ENCODE measurements at places on chromosomes 2 and 18.

GRCh38 chr2:174635015-174635593, 37.5 kb upstream of the WIPF1 start:
- DNase-seq: peak; percentile 26

DNA sequence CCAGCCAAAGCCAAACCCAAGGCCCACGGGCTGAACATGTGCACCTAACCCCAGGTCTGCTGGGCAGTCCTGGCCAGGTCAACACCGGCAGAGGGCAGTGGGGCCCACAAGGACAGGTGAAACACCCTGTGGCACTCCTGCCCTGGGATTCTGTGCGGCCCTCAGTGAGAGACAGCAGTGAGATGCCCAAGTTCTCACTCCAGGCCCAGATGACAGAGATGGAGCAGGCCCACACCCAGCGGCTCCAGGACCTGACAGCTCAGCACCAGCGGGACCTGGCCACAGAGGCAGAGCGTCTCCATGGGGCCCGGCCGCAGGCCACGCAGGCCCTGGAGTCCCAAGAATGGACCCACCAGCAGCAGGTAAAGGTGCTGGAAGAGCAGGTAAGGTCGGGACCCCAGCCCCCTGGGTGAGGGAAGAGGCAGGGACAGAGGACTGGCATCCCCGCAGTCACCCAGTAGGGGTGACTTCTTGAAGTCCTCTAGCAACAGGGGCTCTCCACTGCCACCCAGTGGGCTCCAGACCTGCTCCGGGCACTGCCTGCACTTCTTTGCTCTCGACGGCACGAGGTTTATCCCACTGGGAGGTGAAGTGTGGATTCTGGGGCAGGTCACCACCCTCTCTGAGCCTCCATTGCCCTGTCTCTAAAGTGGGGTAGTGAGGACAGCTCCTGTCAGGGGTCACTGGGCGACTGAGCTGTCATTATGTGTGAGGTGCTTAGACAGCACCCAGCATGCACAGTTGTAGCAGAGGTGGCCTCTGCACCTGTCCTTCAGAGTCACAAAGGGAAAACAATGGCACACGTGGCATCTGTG, 8.8 kb upstream of the SNED1 start:
- no peak for DNase-seq

GRCh38 chr2:236541008-236541562, 28.5 kb upstream of the ACKR3 start:
- DNase-seq: no peak

- DNase-seq: no peak
Observed at GRCh38 chr2:71811726-71812125, 335.9 kb downstream of the CYP26B1 start.

DNA sequence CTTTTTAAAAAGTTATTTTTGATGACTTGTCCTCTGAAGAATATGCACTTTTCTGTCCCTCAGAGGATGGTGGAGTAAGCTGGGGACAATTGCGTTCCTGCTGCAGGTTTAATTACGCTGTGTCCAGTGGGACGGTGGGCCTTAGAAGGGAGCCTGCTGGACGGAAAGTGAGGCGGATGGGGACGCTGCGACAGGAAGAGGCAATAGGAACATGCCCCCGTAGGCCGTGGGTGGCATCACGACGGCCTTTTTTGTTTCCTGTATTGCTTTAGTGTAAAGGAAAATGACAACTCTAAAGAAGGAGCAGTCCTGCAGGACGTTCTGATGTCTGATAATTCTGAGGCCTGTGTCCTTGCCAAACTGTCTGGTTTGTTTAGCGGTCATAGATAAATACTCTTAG, 121.6 kb downstream of the NFATC1 start:
- DNase-seq: peak; percentile 33

GRCh38 chr2:195532628-195533271, 124.3 kb upstream of the SLC39A10 start:
- no peak for DNase-seq

DNA sequence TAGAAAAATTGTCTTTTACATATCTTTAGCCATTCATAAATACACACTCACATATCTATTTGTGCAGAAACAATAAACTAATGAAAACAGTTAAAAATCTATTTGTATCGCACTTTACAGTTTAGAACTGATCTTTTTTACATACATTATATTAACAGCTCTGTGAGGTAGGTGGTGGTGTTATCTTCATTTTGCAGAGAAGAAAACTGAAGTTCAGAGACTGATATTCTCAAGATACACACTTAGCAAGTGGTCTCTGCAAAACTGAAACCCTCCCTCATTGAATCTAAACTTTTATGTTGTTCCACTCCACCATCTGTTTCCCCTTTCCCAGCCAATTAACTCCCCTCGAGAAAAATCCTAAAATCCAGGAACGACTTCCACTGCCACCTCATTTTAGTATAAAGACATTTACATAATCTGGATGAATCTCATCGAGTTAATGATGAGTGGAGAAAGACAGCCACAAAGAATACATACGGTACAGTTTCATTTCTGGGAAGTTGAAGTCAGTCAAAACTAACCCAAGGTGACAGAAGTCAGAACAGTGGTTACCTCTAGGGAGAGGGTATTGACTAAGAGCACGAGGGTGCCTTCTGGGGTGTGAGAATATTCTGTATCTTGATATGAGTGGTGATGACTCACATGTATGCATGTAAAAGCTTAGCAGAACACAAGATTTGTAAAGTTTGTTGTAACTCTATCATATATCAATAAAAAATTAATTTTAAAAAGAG, 524.2 kb upstream of the TCF4 start:
- DNase-seq: no peak

DNA sequence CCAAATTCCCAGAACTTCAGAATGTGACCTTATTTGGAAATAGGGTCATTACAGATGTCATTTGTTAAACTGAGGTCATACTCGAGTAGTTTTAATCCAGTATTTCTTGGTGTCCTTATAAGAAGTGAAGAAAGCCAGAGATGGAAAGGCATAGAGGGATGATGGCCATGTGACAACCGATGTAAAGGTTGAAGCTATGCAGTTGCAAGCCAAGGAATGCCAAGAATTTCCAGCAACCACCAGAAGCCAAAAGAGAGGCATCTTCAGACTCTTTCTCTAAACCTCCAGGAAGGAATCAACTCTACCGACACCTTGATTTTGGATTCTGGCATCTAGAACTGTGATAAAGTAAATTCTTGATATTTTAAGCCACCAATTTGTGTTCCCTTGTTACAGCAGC, 242.2 kb downstream of the CDH20 start:
- no peak for DNase-seq

- no peak for DNase-seq
Observed at GRCh38 chr18:52325997-52326396, 14.0 kb upstream of the DCC start.

GRCh38 chr18:52845036-52845435, 505.0 kb downstream of the DCC start:
- no peak for DNase-seq

DNA sequence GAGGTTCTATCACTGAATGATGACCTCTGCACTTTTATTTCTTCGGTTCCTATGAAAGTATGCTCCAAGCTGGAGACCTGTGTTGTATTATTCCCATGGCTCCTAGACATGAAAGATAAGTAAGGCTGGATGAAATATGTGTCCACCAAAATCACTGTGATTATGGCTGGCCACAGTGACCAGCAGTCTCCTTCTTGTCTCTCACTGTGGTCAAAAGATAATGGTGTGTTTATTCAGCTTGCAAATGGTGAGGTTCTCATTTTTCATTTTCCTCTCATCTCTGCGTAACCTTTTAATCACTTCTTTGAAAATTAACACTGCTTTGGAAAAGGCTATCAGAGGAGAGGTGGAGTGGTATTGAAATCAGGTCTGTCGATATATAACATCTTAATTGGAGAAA, 107.8 kb upstream of the DAPL1 start:
- DNase-seq: no peak

- DNase-seq: no peak
Observed at GRCh38 chr2:216584112-216584511, 49.1 kb upstream of the IGFBP2 start.

DNA sequence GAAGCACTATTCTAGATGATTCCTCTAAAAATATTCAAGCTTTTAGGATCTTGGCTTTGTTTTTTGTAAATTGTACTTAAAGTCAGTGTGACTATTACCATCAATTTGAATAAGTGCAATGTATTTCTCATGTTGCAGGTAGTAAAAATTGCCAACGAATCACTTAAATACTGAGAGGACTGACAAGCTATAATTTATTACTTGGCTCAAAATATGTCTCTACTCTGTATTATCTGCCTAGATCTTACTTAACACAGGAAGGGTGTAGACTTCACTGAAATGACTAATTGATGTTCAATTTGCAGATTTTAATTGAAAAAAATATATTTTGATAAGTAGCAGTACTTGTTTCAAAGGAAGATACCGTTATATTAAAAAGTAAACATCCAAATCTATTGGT, 202.3 kb downstream of the SLC8A1 start:
- no peak for DNase-seq

DNA sequence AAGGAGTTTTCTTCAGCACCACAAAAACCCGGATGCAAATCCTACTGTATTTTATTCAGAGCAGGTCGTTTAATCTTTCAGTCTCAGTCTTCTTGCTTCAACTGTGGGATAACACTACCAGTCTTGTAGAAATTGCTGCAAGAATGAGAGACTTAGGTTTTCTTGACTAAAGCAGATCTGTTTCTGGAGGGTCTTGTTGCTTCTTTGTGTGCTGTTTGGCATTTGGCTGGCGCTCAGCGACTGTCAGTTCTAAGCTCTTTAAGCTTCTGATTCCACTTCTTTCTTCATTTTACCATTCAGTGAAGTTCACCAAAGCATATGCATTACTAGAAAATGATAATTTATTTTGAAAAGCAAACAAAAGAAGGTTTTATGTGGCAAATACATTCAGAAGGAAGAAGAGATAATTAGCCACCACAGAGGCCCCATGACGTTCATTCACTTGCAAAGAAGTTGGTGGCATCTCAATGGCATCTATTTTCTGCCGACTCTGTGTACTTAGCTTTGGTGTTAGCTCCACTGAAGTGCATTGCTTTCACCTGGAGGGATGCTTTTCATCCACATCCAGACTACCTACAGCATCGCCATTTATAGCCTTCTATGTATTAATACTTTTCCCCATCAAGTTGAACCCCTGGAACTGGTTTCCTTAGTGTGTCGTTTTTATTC, 53.7 kb downstream of the TRIB2 start:
- DNase-seq: no peak

GRCh38 chr2:182321096-182321495, 105.7 kb downstream of the PDE1A start:
- no peak for DNase-seq

- no peak for DNase-seq
Observed at GRCh38 chr2:241593271-241593670, 34.7 kb downstream of the BOK start.

DNA sequence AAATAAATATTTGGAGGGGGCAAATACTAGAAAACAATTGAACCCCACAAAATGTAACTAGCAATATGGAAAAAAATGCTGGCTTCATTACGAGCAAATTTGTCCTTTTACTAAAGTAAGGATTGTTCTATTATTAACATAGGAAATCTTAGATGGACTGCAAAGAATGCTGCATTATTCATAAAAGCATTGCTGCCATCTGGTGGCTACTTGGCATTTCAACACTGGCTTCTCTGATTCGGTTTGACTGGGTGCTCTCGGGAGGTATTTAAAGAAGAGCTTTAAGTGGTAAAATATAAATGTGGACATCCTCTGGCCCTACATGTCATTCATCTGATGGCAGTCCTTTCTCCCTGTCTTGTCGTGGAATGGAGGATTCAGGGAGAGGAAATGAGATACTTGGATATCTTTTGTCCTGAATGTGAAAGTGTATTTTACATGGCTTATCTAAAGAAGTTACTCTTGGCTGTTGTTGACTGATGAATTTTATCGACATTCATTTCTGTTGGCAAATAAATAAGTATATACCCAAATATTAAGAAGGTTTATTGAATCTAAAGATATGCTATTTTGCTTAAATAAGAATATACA, 130.2 kb downstream of the ARHGAP15 start:
- peak; percentile 71 for DNase-seq

- DNase-seq: no peak
Observed at GRCh38 chr18:9418047-9418690, 57.1 kb upstream of the RALBP1 start.

GRCh38 chr2:355773-356172, 67.9 kb upstream of the ALKAL2 start:
- no peak for DNase-seq

GRCh38 chr2:85330839-85331636, 3.2 kb upstream of the TGOLN2 start:
- no peak for DNase-seq

DNA sequence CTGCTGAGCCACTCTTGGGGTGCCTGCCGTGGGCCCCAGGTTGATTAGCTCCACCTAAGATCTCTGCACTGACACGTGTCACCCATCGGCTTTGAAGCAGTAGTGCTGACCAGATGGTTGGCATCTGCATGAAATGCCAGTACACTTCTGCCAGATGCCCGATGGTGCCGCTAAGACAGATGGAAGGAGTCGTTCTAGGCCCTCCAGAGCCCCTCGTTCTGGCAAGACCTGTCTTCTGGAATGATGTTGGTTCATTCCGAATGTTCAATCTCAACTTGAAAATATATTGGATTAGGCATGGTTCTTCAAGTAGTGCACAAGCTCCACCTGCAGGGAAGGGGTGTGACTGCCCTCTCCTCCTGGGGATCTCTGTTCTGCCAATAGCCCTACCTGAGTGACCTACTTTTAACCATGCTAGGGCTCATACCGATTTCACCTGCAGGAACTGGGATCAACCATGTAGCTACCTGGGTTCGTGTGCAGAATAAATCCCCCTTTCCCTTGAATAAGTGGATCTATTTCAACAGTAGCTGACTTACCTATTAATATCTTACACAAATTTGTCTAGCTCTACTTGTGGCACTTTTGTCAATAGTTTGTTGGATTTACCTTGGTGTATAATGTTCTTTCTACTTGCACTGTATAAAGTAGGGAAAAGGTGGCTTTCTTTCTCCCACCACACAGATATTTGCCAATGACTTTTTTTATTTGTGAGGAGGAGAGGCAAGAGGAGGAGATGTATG, 342.6 kb downstream of the CTNNA2 start:
- DNase-seq: no peak

DNA sequence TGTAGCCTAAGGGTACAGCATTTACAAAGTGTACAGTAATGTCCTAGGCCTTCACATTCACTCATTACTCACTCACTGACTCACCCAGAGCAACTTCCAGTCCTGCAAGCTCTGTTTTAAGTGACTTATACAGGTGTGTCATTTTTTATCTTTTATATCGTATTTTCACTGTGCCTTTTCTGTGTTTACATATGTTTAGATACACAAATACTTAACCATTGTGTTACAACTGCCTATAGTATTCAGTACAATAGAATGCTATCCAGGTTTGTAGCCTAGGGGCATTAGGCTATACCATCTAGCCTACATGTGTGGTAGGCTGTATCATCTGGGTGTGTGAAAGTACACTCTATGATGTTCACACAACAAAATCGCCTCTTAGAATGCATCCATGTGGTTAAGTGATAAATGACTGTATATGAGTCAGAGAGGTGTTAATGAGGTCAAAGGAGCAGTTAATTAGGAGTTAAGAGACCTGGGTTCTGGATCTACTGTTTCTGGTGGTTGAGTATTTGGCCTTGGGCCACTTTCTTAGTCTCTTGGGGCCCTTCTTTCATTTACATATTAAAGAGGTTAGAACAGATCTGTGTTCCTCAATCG, 149.1 kb downstream of the GREB1L start:
- DNase-seq: no peak

- DNase-seq: no peak
Observed at GRCh38 chr2:126221506-126221905, 434.5 kb upstream of the GYPC start.

- no peak for DNase-seq
Observed at GRCh38 chr2:239745386-239746227, 279.5 kb downstream of the NDUFA10 start.

- no peak for DNase-seq
Observed at GRCh38 chr2:112084689-112085374, 29.8 kb downstream of the TMEM87B start.

- DNase-seq: no peak
Observed at GRCh38 chr18:23814991-23815614, 125.8 kb downstream of the LAMA3 start.
